ENCODE measurements at places on chromosomes 5 and 9.
A peak's percentile ranks its signal among the peaks of the same experiment; 100 is the strongest.

GRCh38 chr5:87277279-87277835, 9.7 kb downstream of the RASA1 start:
- no peak for DNase-seq

DNA sequence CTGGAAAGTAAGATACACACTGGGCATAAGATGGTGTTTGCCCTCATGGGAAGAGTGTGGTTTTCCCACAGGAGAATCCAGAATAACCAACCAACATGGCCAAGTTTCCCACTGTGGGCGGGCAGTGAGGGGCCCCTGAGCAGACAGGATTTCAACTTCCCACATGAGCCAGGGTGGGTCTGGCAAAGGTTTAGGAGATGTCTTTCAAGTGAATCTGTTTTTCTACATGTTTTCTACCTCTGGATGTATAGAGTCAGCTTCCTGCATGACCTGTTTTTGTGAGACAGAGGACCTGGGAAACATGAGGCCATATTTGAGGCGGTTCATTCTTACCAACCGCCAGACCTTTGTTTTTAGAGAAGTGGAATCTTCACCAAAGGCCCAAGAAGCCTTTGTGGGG, 100.5 kb downstream of the TLE4 start:
- no peak for DNase-seq

DNA sequence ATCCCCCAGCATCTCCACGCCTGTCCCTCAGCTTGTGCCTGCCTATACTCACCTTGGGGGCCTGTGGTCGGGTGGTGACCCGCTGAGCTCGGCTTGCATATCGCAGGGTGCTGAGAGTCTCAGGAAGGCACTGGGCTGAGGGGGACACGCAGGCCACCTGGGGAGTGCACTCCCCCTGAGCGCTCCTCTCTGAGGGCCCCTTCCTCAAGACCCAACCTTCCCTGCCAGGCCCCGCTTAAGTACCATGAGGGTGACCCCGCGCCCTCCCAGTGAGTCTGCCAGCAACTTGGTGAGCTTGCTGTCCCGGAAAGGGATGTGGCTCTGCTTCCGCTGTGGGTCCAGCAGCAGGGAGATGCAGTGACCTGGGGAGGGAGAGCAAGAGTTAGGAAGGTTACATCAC, 4.1 kb downstream of the KIF12 start:
- DNase-seq: no peak

DNA sequence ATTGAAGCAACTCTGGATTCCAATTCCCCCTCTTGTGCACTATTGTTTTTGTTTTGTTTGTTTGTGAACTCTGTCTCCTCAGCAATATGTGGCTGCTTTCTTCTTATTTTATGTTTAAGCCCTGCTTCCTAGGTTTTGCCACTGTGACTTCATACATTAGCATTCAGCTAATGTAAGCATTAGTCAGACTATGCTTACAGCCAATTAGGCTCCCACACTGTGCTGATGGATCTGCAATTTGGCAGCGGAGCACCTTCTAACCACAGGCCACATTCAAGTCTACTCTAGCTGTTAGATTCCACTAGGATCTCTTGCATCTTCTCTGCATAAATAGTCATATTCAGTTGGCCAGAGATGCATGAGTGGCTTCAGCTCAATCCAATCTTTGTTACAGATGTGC, 9.6 kb upstream of the BICD2 start:
- DNase-seq: no peak

DNA sequence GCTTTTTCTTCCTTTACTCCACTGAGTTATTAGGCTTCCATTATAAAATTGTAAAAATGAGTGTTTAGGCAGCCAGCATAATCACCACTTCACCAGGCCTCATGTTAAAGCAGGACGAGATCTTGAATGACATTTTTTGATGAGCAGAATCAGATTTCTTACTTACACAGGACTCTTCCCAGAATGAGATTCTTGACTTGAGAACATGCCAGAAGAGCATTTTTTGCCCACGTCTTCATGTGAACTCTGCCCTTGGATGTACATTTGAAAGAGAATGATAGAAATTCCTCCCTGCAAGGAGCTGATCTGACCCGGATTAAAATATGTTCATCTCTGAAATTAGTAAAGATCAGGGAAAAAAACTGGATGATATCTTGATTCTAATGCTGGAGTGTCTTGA, 212.1 kb upstream of the ADRA1B start:
- DNase-seq: no peak

- DNase-seq: no peak
These were observed 1791.1 kb downstream of the MAT2B start for GRCh38 chr5:165296401-165297130.

GRCh38 chr5:178113141-178113787, at the start of gene N4BP3:
Gene N4BP3 (plus strand): TSS chr5:178113532. CDS start chr5:178119584, 6,052 bp downstream.
- DNase-seq: peak; percentile 92

DNA sequence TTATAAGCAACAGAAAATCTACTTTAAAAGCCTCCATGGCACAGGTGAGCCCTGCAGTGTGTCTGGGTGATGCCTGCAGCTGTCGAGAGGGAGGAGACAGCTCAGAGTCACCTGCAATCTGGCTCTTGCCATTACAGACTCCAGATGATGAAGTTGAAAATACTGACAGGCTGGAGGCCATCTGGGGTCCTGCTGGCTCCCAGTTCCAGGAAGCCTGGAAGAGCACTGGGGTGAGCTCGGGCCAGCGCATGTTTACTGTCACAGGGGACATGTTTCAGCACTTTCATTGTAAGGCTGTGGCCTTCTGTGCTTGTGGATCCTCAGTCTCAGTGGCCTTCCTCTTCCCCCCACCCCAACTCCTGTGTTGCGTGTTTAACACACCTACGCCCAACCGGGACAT, 28.4 kb downstream of the CEL start:
- no peak for DNase-seq

DNA sequence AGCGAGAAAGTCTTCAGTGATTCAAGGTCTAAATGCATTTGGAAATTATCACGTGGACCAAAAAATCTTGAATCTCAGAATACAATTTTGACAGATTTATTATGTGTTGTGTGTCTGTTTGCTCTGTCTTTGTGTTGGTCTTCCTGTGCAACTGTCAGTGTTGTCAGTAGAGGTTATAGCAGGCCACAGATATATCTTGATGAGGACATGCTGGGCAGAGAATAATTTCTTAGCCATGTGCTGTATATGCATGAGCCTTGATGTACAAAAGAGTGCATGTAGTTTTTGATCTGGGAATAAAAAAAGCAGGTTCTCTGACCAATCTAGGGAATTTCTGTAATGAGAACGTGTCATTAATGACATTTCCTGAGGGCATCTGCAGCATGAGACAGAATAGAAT, 57.6 kb downstream of the ZSWIM6 start:
- no peak for DNase-seq

GRCh38 chr5:83955916-83956315, 235.3 kb upstream of the HAPLN1 start:
- no peak for DNase-seq

DNA sequence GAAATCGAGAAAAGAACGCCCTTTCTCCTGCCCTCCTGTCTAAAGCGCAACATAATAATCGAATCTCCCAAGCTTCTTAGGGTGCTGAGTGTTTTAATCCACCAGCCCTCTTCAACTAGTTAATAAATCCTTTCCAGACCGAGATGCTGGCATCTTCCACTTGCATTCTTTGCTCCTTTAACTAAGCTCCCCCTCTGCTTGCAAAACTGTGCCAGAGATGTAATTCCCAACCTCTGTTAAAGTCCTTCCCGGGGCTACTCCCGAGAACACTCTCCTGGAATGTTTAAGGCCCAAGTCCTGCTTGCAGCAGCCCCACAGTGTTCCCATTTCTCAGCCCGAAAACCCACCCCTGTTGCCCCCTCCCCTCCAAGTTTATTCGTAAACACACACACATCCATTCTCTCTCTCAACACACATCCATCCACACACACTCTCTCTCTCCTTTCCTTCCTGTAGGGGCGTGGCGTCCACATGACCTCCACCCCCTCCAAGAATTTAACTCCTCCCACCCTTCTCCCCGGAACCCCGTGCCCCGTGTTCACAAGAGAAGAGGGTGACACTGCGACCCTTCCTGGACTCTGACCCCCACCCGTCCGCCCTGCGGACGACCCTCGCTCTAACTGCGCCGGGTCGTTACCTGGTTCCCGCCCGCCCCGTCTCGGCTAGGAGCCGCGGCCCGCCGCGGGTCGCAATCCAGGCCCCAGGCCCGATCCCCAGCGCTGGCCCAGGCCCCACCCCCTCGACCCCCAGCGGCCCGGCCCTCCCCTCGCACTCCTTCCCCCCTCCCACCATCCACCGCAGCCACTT, 7.0 kb upstream of the MGAT1 start:
- peak; percentile 87 for DNase-seq

DNA sequence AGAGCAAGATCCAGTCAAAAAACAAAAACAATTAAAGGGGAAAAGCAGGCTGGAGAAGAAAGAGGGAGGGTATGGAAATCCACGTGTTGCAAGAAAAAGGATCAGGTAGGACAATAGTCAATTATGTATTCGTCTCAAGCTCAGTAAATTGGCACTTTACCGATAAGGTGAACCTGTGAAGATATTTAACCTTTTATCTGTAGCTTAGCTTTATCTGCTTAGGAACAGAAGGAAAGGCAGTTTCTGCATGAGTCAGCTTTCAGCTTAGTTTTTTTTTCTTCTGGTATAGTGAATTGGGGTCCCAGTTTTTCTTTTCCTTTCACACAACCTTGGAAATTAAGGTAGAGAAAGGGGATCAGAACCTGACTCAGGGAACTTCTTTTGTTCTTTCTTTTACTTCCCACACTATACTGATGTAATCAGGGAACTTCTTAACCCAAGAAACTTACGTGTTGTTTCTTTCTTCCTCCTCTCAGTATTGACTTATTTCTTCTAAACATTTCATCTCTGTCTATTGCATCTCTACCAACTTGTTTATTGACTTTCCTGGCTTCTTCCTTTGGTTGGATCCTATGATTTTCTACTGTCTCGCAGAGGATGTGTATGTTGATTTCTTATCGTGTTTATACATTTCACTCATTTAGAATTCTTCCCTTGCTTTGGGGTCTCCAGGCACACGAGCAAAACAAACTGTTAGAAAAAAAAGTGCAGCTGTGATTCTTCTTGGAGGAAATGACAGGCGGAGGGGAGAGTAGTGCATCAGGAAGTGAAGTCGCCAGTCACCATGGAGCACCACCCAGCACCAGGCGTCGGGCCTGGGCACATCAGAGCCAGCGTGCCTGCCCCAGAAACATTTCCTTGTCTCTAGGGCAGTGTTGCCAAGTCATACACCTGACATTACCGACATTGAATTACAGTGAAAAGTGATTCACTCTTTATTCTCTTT, 123.0 kb upstream of the LHFPL2 start:
- DNase-seq: no peak

- DNase-seq: no peak
These were observed 36.1 kb upstream of the ISL1 start for GRCh38 chr5:51347157-51347556.

DNA sequence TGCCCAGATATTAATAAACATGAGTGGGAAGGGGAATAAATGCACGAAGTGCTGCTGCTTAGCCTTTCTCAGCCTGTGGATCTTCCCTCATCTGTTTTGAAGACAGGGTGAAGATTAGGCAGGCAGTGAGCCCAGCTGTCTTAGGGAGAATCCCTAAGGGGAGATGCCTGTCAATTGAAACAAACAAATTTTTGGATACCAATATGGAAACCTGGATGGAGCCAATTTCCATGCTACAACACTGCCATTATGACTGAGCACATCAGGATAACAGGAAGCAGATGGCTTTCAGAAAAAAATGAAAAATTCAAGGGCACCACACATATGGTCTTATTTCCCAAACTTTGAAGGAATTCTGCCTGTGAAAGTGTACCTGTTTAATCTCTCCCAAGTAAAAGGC, 80.3 kb downstream of the HMHB1 start:
- no peak for DNase-seq

Measured in stimulated activated CD4-positive, alpha-beta T cell treated with anti-CD3 and anti-CD28 coated beads, Interleukin-15, amount 100 ng/mL, for 24 hours (primary cell).